ENCODE measurements at places on chromosomes 5 and 9.

- H3K27me3 ChIP-seq: no peaks in the 10 kb centered on the region
- no peak overlapping the region for H3K27ac ChIP-seq
- no peaks in the 10 kb centered on the region for H3K4me1 ChIP-seq
- H3K4me3 ChIP-seq: no peak overlapping the region
These were observed 45.3 kb upstream of the AKNA start for GRCh38 chr9:114433086-114433485.

GRCh38 chr5:149062371-149063016, 368 bp downstream of the SH3TC2 start:
- H3K27me3 ChIP-seq: no peaks in the 10 kb centered on the region
- H3K36me3 ChIP-seq: no peaks in the 10 kb centered on the region
- peaks cover 28% of the 10 kb centered on the region for H3K4me1 ChIP-seq
- H3K27ac ChIP-seq: peak overlapping the region; percentile 81
- DNase-seq: no peak

DNA sequence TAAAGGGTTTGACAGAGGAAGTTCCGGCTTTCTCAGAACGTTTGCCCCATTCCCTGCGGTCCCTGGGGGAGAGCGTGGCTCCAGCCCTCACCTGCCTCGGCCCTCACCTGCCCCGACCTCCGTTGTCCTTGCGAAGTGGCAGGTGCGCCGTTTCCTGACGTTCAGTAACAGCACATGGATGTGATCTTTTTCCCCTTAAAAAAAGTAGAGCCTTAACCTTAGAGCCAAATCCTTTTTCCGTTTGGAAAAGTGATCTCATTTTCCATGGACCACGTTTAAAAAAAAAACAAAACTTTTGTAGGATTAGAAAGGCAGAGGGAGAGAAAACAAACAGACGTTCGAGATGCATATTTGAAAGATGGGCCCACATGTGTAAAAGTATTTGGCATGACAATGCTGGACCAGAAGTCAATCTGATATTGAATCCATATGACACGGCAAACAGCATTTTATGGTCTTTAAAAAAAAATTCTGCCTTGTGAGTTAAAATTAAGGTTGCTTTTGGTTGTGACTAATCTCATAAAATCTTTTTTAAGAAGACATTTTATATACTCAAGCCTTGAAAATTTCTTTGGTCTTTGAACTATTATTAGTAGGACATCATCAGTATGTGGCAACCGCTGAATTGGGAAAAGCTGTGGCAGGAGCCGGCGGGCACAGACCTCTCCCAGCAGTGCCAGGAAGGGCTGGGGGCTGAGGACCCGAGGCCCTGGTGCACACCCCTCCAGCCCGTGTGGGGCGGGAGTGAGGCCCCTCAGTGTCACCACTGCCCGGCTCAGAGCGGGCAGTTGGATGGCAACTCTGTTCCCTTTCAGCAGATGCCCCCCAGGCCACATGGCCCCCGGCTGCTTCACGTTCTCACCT, 42.5 kb upstream of the EXOC3 start:
- H3K27ac ChIP-seq: peak overlapping the region; percentile 77
- no peaks in the 10 kb centered on the region for H3K36me3 ChIP-seq
- peaks cover 17% of the 10 kb centered on the region for H3K4me1 ChIP-seq
- H3K4me3 ChIP-seq: peak overlapping the region; percentile 26

DNA sequence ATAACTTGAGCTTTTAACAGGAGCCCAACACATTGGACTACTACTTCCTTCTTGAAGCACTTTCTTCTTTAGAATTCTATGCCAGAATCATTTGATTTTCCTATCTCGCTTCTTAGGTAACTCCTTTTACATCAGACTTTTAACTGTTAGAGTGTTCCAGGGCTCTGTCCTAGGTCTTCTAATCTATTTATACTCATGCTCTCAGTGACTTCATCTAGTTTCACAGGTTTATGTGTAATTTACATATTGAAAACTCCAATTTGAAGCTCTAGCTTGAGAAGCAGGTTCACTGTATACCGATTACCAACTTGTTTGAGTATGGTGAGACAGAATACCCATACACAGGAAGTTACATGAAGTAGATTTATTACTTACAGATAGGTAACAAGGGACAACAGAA, 11.3 kb downstream of the SHOC1 start:
- H3K4me3 ChIP-seq: no peak overlapping the region
- H3K27me3 ChIP-seq: no peaks in the 10 kb centered on the region
- H3K36me3 ChIP-seq: no peaks in the 10 kb centered on the region
- H3K27ac ChIP-seq: no peak overlapping the region
- no peaks in the 10 kb centered on the region for H3K4me1 ChIP-seq

GRCh38 chr5:24693609-24694008, 48.8 kb upstream of the CDH10 start:
- no peaks in the 10 kb centered on the region for H3K27me3 ChIP-seq
- H3K4me3 ChIP-seq: no peak overlapping the region
- no peak for DNase-seq
- no peak overlapping the region for H3K27ac ChIP-seq
- no peaks in the 10 kb centered on the region for H3K36me3 ChIP-seq
- H3K4me1 ChIP-seq: no peaks in the 10 kb centered on the region

DNA sequence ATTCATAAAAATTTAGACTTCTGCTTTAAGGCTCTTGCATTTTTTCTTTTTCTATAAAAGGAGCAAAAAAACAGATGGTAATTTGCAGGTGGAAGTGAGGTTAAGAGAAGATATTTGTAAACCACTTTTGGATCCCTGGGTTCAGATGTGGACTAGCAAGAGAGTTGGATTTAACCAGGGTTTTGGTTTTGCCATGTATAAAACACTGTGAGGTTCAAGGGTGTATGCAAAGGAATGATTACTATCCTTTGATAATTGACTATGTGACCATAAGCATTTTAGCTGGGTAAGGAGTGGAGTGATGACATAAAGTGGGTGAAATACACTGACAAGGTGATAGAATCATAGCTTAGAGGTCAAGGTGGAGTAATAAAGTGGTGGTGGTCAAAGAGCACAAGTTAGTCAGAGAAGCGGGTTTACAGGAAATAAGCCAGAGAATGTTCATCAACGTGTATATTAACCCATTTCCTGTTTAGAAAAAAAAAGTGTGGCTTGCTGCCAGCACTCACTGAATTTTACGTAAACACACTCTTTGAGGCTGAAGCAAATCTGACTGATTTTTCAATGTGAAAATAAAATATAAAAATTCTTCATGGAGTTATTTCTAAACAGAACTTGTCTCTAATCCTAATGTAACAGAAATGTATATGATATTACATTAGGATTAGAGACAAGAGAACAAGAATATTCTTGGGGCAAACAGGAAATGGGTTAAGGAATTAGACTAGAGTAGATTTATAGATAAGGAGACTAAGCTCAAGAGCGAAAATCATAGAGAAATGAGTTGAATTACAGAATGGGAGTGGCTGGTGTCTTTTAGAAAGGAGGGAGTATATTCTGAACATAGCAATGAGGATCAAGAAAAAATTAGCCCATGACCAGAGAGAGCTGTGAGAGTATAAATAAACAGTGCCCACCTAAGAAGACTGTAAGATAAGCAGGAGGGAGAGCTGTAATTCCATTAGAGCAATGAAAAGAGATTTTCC, 74.5 kb downstream of the CDKN2A start:
- H3K4me1 ChIP-seq: no peaks in the 10 kb centered on the region
- no peaks in the 10 kb centered on the region for H3K36me3 ChIP-seq
- no peak overlapping the region for H3K4me3 ChIP-seq
- no peak for DNase-seq
- no peaks in the 10 kb centered on the region for H3K27me3 ChIP-seq
- H3K27ac ChIP-seq: no peak overlapping the region

GRCh38 chr9:8315211-8315610, 515.6 kb upstream of the DMAC1 start:
- DNase-seq: no peak
- H3K4me3 ChIP-seq: no peak overlapping the region
- no peaks in the 10 kb centered on the region for H3K4me1 ChIP-seq
- no peaks in the 10 kb centered on the region for H3K27me3 ChIP-seq
- no peaks in the 10 kb centered on the region for H3K36me3 ChIP-seq
- no peak overlapping the region for H3K27ac ChIP-seq

- H3K4me1 ChIP-seq: no peaks in the 10 kb centered on the region
- H3K27me3 ChIP-seq: no peaks in the 10 kb centered on the region
- H3K36me3 ChIP-seq: no peaks in the 10 kb centered on the region
- no peak overlapping the region for H3K27ac ChIP-seq
- H3K4me3 ChIP-seq: no peak overlapping the region
- DNase-seq: no peak
These were observed 759.3 kb upstream of the TYRP1 start for GRCh38 chr9:11933926-11934325.

GRCh38 chr5:99349787-99350186, 421.0 kb upstream of the CHD1 start:
- H3K4me1 ChIP-seq: no peaks in the 10 kb centered on the region
- H3K36me3 ChIP-seq: no peaks in the 10 kb centered on the region
- H3K27ac ChIP-seq: no peak overlapping the region

- no peak overlapping the region for H3K4me3 ChIP-seq
- H3K4me1 ChIP-seq: no peaks in the 10 kb centered on the region
- peaks cover 23% of the 10 kb centered on the region for H3K27me3 ChIP-seq
- H3K27ac ChIP-seq: no peak overlapping the region
- DNase-seq: no peak
- H3K36me3 ChIP-seq: no peaks in the 10 kb centered on the region
These were observed 14.2 kb downstream of the PRRT1B start for GRCh38 chr9:131559421-131560000.

DNA sequence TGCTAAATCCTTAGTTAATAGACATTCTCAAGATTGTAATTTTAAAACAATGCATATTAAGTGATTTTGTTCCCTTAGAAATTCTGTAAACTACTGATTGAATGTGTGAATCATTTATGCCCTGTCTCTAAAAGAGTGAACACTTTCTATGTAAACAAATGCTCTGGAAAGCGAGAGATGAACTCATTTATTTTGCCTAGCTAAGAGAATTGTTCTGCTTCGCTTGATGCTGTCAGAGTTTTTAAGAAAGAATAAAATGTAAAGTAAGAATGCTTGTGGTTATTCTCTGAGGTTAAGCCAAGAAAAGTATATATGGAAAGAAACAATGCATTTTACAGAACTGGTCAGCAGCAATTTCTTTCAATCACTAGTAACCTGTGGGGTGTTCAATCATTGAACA, 347.4 kb upstream of the NUDT12 start:
- no peaks in the 10 kb centered on the region for H3K36me3 ChIP-seq
- no peak overlapping the region for H3K4me3 ChIP-seq
- H3K4me1 ChIP-seq: no peaks in the 10 kb centered on the region

DNA sequence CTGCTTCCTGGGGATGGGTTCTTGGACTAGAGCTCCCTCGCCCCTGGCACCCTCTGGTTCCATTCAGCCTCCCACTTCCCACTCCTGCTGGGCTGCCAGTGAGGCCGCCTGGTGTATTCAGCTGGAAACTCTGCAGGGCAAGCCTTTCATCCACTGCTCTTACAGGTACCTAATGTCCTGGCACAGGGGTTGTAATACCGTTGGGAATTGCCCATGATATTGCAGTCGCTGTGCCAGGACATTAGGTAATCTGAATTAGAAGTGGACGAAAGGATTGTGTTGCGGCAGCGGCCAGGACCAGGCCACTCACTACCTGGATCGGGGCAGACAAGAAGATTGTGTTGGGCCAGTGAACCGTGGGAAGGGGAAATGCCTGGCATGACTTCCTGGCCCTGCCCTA, 13.1 kb downstream of the TMOD1 start:
- H3K4me3 ChIP-seq: no peak overlapping the region
- H3K27me3 ChIP-seq: no peaks in the 10 kb centered on the region
- no peak overlapping the region for H3K27ac ChIP-seq
- peaks cover 17% of the 10 kb centered on the region for H3K4me1 ChIP-seq
- DNase-seq: no peak
- no peaks in the 10 kb centered on the region for H3K36me3 ChIP-seq

DNA sequence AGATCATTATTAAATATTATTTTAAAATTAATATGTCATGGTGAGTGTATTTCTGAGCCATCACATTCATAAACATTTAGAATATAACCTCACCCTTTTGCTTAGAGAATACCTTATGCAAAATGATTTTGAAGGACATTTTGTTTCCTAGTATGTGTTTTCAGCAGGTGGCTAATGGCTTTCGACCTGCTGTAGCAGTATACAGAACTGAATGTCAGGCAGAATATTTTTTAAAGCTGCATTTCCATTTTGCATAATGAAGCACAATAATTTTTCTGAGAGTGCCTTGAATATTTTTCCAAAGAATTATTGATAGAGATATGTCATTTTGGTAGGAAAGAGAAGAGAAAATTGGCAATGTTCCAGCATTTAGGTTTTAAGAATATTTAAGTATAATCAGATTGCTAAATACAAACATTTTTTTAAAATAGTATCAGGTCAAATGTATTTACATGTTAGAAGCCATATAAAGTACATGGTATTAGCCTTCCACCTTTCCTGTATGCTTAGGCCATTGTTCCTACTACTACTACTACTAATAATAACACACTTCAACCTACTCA, 42.3 kb downstream of the PAM start:
- no peak overlapping the region for H3K27ac ChIP-seq
- no peak for DNase-seq
- H3K4me3 ChIP-seq: no peak overlapping the region
- no peaks in the 10 kb centered on the region for H3K27me3 ChIP-seq
- H3K4me1 ChIP-seq: peaks cover 12% of the 10 kb centered on the region

GRCh38 chr5:116375926-116376325, 198.7 kb downstream of the SEMA6A start:
- H3K4me1 ChIP-seq: no peaks in the 10 kb centered on the region
- no peak for DNase-seq
- H3K4me3 ChIP-seq: no peak overlapping the region
- no peaks in the 10 kb centered on the region for H3K36me3 ChIP-seq

DNA sequence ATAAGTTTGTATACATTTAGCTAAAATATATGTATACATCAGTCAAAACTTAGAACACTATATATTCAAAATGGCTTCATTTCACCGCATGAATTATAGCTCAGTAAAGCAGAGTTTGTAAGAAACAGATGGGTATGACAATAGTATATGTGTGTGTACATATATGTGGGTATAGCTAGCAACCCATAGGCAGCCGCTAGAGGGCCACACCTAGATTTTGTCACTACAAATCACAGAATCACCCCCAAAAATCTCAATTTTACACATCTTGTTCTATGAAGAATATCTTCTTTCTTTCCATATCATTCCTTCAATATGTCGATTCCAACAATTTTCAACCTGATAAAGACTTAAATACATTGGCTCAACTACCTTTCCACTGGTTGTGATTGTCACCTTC, 357.8 kb upstream of the CCNG1 start:
- no peaks in the 10 kb centered on the region for H3K27me3 ChIP-seq
- no peak for DNase-seq
- H3K27ac ChIP-seq: no peak overlapping the region
- no peak overlapping the region for H3K4me3 ChIP-seq
- no peaks in the 10 kb centered on the region for H3K4me1 ChIP-seq

- H3K27ac ChIP-seq: no peak overlapping the region
- H3K4me3 ChIP-seq: no peak overlapping the region
- H3K36me3 ChIP-seq: no peaks in the 10 kb centered on the region
- no peak for DNase-seq
These were observed 6.9 kb upstream of the PDCL start for GRCh38 chr9:122835313-122835731.

- no peak for DNase-seq
- no peak overlapping the region for H3K27ac ChIP-seq
- no peaks in the 10 kb centered on the region for H3K36me3 ChIP-seq
- no peak overlapping the region for H3K4me3 ChIP-seq
- H3K4me1 ChIP-seq: no peaks in the 10 kb centered on the region
These were observed 22.4 kb upstream of the THG1L start for GRCh38 chr5:157708866-157709265.

- H3K4me1 ChIP-seq: peaks cover 15% of the 10 kb centered on the region
- no peak overlapping the region for H3K27ac ChIP-seq
- no peak for DNase-seq
- H3K36me3 ChIP-seq: no peaks in the 10 kb centered on the region
These were observed 16.8 kb upstream of the FAM174A start for GRCh38 chr5:100518377-100518776.
